Thoracic aorta (tissue), 2 donors: ENCODE measurements at places on chromosomes 12 and 14.

GRCh38 chr14:21405097-21405496 is 21.3 kb upstream of the SUPT16H start:
- DNase-seq = no peak

DNA sequence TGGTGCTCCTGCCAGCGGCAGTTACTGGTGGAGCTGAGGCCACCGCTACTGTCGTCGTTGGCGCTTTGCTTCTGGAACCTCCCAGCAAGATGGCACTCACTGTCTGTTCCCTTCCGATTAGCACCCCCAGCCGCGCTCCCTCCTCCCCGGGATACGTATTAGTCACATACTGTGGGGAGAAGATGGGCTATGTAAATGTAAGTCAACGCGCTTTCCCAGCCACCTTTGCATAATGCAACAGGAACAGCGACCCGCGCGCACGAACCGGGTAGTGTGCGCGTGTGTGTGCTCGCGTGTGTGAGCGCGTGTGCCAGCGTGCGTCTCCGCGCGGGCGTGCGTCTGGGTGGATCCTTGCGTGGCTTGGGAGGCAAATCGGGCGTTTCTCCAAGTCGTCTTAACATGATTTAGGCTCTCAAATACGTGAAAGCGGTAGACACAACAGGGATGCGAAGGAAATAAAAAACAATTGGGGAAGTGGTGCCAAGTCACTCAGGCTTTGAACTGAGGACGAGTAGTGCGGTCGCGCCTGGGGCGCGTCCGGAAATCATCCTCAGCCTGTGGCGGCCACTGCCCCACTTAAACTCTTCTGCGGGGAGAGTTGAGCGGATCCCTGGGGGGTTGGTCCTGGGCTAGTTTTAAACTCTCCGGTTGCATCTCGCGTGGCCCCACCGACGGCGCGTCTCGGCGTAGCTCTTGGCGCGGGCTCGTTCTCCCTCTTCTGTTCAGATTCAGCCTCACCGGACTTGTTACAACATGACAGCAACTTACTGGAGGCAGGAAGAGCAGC is 1.8 kb downstream of the FLRT2 start:
- no peak for DNase-seq

- no peak for DNase-seq
Measured at GRCh38 chr14:100039903-100040302, 25.3 kb upstream of the EVL start.

GRCh38 chr12:111288771-111289170 is 80.1 kb downstream of the PHETA1 start:
- no peak for DNase-seq

DNA sequence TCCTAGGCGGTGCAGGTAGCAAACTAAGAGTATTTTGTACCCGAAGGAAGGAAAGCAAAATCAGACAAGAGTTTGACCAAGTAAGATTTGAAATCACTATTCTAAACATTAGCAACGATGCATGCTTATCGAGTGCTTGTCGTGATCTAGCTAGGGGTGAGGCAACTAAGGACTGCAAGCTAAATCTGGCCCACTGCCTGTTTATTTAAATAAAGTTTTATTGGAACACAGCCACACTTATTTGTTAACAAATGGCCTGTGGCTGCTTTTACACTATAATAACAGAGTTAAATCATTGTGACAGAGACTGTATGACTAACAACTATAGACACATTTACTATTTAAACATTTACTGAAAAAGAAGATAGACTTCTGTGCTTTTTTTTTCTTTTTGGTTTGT is 983.6 kb downstream of the VRK1 start:
- no peak for DNase-seq

DNA sequence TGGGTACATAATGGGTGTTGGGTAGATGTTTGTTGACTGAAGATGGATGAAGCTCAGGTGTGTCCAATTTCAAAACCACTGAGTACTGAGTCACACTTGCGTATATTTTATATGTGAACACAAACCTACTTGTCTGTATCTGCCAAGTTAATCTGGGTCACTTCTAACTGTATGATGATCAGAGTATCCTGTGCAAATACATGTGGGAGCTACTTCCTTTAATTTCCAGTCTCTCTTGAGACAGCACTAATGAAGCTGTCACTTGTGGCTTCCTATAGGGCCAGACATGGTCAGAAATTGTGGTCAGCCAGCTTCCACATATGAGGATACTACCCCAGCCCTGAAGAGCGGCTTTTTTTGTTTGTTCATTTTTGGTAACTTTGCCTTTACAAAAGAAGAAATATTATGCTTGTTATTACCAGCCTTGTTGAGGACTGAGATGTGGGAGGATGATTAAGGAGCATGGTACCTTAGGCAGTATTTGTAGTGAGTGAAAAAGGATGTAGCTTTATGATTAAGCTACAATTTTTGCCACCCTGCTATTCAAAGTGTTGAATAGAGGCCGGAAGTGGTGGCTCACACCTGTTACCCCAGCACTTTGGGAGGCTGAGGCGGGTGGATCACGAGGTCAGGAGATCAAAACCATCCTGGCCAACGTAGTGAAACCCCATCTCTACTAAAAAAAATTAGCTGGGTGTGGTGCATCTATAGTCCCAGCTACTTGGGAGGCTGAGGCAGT is 32.4 kb downstream of the PLXNC1 start:
- DNase-seq = no peak

GRCh38 chr12:29858270-29858786 is 74.6 kb upstream of the TMTC1 start:
- DNase-seq = no peak

- DNase-seq = no peak
Measured at GRCh38 chr14:73770977-73771847, 57.0 kb upstream of the PNMA1 start.

DNA sequence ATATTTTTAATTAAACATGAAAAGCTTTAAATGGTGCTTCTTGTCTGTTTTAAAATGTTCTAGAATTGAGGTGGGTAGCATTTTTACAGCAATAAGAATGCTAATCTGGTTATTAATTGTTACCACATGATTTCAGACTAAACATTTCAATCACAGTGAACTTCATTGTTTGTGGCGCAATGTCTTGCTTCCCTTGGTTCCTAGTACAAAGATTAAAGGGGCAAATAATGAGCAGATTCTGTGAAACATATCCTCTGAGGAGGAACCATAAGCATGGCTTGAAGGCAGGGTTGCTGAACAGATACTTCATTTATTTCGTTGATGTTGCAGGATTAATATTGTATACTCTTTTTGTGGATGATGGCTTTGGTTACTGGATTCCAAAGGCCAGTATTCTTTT is 162.1 kb downstream of the FUT8 start:
- no peak for DNase-seq
